Left ventricle myocardium superior (tissue), 1 donor: ENCODE measurements at places on chromosomes 6 and 20.

GRCh38 chr20:35796571-35796970 is 24.8 kb downstream of the PHF20 start:
- DNase-seq, result no peak

GRCh38 chr20:58374027-58374850 is 14.8 kb upstream of the VAPB start:
- no peak for DNase-seq

- DNase-seq, result no peak
Measured at GRCh38 chr20:7866285-7866684, 74.0 kb downstream of the HAO1 start.

DNA sequence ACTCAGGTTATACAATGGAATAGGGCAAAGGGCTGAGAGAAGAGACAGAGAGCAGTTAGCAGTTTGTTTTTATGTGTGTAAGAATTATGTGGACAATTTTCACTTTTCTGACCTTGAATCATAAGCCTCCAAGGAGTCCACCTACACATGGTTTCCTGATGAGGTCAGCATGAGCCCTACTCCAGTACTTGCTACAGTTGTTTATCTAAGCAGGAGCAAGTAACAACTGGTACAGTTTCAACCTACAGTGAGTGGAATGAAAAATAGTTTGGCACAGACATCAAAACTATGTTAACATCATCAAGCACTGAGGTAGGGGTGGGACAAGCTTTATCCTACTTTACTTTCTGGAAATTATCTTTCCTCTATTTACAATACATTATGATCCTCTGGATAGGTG is 426.7 kb upstream of the ID4 start:
- DNase-seq, result no peak

DNA sequence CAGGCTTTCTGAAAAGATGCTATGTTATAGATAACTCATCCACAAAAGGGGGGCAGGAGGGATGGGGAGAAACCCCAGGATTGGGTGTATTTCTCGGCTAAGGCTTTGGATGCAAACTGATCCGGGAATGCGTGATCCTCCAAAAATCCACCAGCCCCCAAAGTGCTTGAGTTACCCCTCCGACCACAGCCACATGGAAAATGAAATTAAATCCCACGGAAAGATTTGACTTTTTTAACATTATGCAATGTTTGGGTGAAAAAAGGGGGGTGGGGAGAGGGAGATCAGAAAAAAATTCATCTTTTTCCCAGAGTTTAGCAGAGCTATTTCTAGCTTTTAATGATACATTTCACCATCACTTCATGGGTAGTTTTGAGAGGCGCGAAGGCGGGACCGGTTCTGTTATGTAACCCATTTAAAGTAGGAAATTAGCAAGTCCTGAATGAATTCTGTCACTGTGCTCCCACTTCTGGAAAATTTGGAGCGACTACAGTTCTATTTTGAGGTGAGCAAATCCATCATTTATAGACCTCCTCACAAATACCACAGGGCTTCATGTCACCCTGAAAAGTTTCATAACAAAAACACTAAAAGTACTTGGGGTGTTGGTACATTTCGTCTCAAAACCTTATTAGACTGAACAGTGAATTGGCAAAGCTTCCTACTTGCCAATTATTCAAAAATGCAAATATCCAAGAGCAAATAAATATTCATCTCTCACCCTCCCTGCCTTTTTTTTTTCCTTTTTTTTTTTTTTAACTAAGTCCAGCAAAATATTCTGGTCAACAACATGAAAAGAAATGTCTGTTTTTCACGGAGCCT is 51.9 kb upstream of the NFATC2 start:
- DNase-seq, result no peak

DNA sequence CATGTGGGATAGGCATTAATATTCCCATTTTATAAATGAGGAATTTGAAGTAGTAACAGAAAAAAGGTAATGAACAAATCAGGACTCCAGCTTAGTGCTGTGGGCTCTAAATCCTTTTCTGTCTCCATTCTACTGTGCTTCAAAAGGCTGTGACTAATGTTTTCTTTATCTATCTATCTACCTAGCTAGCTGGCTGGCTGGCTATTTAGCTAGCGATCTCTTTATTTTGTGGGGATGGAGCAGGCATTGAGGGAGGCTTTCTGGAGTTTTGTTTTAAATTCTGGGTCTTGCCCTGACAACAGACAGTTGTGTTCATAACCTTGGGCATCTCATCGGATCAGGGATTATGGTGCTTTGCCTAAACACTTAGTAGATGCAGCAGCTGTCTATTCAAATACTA is 139.2 kb downstream of the SOX4 start:
- DNase-seq, result no peak

DNA sequence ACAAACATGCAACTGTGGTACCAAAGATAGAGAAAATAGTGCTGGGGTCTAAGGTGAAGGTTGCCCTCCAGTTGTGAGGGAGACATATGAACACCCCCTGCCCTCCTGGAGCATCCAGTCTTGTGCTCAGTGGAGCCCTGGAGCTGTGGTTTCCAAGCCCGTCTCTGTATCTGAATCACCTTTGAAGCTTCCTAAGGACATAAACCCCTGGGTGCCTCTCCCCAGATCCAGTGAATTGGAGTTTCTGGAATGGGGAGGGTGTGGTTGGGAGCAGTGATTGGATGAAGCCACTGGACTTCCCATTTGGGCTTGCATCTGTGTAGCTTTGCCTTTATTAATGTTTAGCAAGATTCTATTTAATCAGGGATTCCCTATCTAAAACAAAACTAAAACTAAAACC is 22.4 kb upstream of the E2F3 start:
- no peak for DNase-seq

- no peak for DNase-seq
Measured at GRCh38 chr6:36510365-36510764, 36.9 kb downstream of the STK38 start.

- DNase-seq, result no peak
Measured at GRCh38 chr6:4004249-4004648, 74.7 kb downstream of the FAM217A start.

DNA sequence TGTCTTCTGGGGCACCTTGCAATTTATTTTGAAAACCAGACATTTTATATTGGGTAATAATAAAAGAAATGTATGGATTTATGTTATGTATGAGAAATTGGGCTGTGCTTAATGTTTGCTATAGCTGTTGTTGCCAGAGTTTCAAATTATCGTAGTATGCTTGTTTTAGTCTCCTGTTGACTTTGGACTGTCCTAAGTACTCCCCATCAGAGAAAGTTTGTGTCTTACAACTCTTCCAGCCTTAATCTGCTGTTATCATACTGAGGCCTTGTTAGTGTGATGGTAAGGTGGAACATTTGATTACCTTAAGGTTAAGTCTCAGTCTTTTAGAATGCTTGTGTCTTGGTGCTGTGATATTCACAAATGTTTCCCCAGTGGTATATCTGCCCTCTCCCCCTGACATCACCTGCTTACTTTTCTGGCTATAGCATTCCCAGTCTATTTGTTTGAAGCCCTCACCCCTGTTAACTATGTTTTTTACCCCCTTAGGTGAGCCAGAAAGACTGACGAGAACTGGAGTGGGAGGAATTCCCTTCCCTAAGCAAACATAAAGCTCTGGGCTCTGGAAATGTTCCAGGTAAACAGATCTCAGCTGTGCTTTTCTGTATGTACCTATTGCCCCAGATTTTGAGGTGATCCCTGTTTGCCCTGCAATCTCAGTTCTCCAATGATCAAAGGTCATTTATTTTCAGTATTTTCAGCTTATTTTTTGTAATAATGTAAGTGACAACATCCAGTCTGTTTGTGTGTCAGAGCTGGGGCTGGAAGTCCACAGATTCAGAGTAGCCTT is 581.1 kb upstream of the CITED2 start:
- DNase-seq, result no peak

DNA sequence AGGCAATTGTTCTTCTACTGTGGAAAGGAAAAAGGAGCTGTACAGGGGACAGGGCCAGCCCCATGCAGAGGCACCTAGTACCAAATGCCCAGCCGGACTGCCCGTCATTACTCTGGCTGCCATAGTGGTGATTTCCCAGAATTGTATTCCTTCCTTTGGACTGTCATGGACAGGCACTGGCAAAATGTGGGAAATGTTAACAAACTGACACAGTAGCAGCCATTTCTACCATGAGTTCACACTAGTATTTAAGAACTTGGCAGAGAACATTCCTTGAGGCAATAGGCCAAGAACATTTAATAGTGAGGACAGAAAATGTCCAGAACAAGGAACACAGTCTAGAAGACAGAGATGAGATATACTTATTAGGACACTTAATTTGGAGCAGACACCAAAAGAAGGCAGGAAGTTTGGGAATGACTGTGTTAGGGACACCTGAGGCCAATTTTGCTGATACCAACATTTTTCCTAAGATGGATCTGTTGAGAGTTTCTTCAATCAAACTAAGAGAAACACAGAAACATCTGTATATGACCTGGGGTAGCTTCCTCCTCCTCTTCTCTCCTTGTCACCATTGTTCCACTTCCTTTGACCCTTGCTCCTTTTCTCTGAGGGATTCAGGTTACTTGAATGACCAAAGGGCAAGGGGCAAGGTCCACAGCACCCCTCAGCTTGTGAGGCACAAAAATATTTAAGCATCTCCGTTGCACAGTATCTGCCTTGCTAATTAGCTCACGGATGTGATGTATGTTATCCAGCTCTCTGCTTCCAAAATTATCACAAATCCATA is 14.9 kb downstream of the ADTRP start:
- DNase-seq, result no peak

GRCh38 chr6:63391203-63391970 is 71.6 kb upstream of the LGSN start:
- DNase-seq, result no peak

- no peak for DNase-seq
Measured at GRCh38 chr20:58656831-58657230, 5.7 kb downstream of the STX16 start.

DNA sequence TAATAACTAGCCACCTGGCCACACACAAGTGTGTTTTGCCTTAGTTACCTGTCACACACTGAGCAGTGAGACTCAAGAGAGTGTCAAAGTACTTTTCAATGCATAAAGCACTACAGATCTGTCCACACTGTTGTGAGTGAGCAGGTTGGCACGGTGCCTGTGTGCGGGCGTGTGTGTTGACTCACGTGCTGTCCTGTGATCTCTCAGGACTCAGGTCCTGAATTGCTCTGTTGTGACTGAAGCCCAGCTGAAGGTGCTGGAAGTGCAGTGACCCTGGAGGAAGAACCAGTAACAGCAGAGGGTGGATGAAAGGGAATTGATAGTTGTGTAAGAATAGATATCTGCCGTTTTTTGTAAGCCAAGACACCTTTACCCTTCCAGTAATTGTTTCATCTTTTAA is 18.3 kb downstream of the SLC16A10 start:
- DNase-seq, result peak; percentile 93

GRCh38 chr20:44583157-44583556 is 778 bp downstream of the PKIG start:
- DNase-seq, result no peak

DNA sequence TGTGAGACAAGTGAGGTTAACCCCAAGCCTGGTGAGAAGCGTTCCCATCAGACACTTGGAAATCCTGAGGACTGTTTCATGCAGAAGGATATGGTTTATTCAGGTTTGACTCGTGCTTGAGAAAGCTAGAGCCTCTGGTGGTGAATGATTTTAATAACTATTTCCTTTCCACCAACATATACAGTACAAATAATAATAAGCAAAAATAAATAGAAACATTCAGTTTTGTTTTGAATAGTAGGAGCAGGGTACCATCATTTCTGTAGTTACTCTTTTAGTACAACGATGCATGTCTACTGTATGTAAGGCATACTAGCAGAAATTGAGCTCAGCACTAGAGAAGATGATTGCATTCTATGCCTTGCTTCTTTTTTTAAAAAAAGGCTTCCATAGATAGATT is 33.5 kb downstream of the PLG start:
- DNase-seq, result no peak

GRCh38 chr6:118709859-118710350 is 58.5 kb upstream of the CEP85L start:
- DNase-seq, result no peak

- no peak for DNase-seq
Measured at GRCh38 chr6:26525838-26526237, 12.3 kb upstream of the HMGN4 start.

- no peak for DNase-seq
Measured at GRCh38 chr6:56364827-56365339, 117.5 kb upstream of the COL21A1 start.

GRCh38 chr6:20334334-20334733 is 67.3 kb upstream of the E2F3 start:
- no peak for DNase-seq

DNA sequence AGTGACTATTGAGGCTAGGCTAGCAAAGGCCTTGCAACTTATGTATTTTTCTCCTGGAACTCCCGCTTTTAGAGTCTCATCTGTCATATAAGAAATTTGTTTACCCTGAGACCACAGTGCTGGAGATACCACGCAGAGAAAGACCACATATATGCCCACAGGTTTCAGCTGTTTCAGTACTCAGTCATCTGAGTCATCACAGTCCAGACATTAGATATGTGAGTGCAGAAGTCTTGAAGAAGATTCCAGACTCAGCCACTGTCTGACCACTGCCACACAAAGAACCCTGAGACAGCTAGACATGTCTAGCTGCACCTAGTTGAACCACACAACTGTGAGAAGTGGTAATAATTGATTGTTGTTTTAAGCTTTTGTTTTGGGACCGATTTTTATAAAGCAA is 648.3 kb downstream of the EPM2A start:
- DNase-seq, result no peak

DNA sequence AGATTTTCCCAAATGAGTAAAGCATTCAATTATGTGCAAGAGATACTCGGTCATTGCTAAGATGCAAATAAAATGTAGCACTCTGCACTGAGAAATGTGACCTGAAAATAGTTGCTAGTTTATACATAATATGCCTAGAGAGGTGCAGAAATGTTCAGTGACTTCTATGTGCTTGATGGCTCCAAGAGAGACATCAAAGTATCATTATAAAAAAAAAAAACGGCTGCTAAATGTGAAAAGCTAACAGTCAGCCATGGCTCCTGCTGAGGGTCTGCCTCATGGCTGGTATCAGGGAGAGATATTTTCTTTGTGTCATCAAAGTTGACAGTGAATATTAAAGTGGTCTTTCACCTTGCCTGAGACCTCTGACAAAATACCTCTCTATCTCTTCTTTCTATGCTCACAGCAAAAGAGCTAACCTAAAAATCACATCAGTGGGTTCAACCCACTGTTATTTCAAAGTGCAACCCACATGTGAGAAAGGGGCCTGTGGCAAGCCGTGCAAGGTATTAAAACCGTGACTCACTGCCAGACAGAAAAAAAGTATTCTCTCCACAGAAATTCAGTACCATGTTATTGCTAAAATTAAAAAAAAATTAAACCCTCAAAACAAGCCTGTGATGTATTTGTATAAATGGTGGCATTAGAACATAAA is 259.0 kb downstream of the HIVEP2 start:
- no peak for DNase-seq

GRCh38 chr6:144335311-144335861 is 50.3 kb downstream of the UTRN start:
- no peak for DNase-seq

- DNase-seq, result no peak
Measured at GRCh38 chr20:14878676-14879019, 541.2 kb upstream of the FLRT3 start.

- DNase-seq, result no peak
Measured at GRCh38 chr6:4057036-4057435, 21.9 kb downstream of the FAM217A start.

GRCh38 chr6:133456944-133457343 is 215.8 kb downstream of the EYA4 start:
- DNase-seq, result no peak

- no peak for DNase-seq
Measured at GRCh38 chr20:38180781-38181180, 15.7 kb upstream of the TGM2 start.

- no peak for DNase-seq
Measured at GRCh38 chr20:62691487-62691886, 17.1 kb upstream of the NTSR1 start.

GRCh38 chr6:7424967-7425807 is 35.6 kb downstream of the RIOK1 start:
- DNase-seq, result peak; percentile 63

- DNase-seq, result no peak
Measured at GRCh38 chr6:165167311-165167710, 142.1 kb downstream of the C6orf118 start.
